Fibroblast of skin of left biceps (primary cell): ENCODE measurements at places on chromosomes 7 and 10.

- DNase-seq: no peak
Observed at GRCh38 chr7:81500631-81501030, 269.2 kb downstream of the HGF start.

GRCh38 chr10:36437367-36437766 lies 688.0 kb upstream of the ANKRD30A start:
- DNase-seq: no peak

DNA sequence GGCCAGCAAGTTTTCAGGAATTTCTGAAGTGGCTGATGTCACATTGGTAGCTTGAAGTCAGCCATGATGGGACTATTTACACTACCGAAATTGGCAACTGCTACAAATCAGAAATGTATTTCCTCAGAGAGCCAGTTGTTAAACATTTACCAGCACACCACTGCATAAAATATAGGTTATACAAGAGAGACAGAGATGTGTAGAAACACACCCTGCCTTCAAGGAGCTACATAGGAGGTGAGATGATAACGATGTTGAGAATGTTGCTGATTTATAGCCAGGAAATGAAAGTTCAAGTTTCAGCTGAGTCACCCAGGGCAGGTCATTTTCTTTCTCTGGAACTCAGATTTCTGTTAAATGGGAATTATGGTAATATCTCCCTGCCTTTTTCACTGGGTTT lies 46.0 kb upstream of the TCF7L2 start:
- no peak for DNase-seq

DNA sequence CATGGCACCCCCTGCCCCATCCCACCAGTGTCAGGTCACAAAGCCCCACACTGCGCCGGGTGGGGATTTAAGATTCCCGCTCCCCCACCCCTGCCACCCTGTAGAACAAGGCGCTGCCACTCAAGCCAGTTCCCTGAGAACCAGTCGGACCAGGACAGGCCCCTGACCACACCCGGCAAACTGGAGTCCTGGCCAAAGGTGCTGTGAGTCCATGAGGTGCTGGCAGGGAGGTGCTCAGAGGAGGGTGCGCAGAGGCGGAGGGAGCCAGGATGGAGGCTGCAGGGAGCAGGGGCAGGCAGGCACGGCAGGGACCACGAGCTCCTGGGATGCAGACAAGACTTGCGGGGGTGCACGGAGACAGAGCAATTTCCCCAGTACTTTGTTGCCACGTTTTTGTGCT lies 19.7 kb upstream of the GDI2 start:
- DNase-seq: no peak

DNA sequence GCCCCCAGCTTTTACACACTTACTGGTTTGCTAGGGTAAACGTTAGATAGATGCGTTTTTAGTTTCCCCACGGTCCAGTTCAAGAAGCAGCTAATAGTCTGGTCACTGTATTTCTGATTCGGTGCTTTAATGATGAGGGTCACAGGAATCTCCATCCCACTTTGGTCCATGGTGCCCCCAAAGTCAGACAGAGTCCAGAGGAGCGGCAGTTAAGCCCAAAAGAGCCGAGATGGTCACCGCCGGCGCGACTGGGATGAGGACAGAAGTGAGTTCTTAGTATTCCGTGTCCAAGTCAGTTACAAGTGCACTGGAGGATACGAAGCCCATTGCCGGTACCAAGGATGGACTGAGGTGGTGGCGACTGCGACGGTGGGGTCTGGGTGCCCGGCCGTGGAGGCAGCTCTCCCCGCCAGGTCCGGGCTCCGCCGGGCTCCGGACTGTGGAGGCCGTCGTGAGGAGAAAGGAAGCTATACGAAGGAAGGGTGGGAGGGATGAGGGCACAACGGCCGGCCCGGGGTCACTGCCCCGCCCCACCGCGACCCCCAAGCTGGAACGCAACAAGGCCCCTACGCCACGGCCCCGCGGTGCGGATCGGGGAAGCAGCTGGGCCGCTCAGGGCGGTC lies 663 bp downstream of the HERPUD2 start:
- DNase-seq: no peak

GRCh38 chr10:43644252-43644651 lies 4.4 kb downstream of the ZNF32 start:
- no peak for DNase-seq

- DNase-seq: no peak
Observed at GRCh38 chr10:110033701-110034235, 26.0 kb downstream of the ADD3 start.

DNA sequence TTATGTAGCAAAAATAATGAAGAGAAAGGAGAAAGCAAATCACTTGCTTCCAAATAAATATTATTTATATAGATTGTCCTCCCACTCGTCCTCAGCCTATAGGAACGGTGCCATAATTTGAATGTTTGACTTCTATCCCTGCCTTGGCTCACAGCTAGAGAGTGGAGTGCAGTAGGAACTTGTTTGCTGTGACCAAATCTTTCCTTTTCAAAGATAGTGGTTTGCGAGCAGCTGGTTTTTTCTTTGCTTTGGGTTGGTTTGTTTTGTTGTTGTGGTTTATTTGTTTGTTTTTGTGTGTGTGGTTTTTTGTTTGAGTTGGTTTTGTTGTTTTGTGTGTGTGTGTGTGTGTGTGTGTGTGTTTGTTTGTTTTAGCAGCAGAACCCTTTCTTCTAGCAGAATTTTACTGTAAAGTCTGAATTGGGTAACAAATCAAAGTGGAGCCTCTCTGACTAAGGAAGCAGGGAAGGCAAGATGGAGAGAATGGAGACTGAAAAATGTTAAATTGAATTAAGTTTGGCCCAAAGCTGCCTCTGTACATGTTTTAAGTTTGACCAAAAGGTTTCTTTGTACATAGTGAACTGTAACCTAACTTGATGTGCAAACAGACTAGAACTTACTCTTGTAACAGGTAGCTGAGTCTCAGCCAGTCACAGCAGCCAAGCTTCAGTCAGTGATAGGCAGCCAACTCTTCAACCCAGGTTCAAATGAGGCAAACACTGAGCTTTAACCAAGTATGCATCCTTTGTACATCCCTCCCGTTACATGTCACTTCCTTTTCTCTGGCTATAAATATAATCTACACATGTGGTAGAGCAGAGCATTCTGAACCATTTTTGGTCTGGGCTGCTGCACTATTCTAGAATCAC lies 149.5 kb upstream of the LRGUK start:
- no peak for DNase-seq

DNA sequence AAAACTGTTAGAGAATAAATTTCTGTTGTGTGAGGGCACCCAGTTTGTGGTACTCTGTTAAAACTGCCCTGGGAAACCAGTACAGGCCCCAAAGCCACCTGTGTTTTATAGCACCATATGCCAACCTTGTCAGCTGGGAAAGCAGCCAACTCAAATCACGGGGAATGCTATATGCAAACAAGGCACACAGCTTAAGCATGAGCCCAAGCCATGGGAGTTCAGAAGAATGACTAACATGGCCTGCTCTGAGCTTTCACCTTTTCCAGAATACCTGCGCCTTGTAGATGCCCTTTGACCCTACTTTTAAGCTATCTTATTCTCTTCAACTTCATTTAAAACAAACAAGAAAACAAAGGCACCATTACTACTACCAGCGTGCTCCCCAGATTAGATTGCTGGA lies 5.5 kb upstream of the SLC25A13 start:
- no peak for DNase-seq

DNA sequence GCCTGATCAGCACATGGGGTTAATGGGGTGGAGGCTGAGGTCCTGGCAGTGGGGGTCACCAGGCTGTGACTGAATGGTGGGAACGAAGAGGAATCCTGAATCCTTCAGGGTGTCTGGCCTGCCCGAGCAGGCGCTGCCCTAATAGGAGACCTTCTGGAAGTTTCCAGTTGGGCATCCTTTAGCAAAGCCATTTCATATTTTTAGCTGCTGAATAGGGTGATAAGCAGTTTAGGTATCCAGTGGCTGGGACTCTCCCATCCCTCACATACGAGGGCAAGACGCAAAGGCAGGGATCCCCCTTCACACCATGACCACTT lies 159.3 kb downstream of the SH3PXD2A start:
- DNase-seq: no peak

GRCh38 chr7:152872745-152873118 lies 113.2 kb downstream of the ACTR3B start:
- DNase-seq: no peak

DNA sequence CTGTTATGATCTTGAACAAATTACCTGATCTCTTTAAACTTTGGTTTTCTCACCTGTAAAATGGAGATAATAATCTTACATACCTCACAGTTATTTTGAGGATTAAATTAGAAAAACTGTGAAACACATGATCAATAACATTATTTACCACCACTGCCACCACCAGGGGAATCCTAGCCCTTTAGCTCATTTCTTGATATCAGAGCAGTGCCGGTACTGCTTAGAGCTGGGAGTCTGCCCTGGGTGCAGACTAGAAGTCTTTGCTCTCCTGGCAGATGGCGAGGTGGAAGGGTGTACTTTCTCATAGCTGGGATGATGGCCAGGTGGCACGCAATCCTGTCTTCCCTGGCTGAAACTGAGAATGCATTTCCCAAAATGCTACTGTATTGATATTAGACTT lies 12.7 kb upstream of the EFCAB10 start:
- DNase-seq: no peak

DNA sequence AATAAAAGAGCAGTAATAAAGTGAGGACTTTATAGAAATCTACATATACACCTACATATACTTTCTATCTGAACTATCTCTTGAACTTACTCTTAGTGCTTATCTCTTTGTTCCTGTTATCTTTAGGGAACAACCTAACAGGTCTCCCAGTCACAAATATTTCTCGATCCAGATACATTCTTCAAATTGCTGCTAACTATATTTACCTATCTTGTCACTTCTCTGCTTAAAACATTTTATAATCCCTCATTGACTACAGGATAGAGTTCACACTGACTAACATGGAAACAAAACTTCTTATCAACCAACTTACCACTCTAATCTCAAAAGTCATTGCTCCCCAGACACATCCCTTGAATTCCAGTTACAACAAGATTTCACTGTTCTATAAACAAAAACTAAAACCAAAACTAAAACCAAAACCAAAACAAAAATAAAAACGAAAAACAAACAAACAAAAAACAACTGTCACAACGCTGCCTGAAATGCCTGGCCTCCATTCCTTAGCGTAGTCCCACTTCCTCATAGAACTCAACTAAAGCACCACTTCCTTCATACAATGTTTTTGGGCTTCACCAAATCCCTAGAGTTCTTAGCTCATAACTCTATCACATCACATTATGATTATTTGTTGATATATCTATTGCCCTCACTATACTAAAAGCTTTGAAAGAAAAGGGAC lies 134.7 kb downstream of the SEMA3D start:
- DNase-seq: no peak

DNA sequence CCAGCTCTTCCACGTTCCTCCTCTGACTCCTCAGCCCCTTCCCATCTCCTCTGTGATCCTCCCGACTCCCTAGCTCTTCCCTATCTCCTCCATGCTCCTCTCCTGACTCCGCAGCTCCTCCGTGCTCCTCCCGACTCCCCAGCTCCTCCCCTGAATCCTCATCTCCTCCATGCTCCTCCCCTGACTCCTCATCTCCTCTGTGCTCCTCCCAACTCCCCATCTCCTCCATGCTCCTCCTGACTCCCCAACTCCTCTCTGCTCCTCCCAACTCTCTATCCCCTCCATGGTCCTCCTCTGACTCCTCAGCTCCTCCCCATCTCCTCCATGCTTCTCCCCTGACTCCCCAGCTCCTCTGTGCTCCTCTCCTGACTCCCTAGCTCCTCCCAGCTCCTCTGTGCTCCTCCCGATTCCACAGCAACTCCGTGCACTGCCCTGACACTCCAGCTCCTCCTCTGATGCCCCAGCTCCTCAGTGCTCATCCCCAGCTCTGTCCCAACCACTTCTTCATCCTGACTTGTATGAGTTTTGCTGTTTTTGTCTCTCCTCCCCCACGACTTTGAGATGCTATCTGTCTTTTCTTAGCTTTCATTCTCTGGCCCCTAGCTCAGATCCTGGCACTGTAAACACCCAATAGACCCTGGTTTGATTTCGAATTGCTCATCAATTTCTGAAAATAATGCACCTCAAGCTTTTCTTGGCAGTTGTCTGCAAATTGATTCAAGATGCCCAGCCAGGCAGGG lies 38.3 kb downstream of the OAT start:
- DNase-seq: no peak

GRCh38 chr10:29734962-29735627 lies 100.3 kb upstream of the SVIL start:
- no peak for DNase-seq

DNA sequence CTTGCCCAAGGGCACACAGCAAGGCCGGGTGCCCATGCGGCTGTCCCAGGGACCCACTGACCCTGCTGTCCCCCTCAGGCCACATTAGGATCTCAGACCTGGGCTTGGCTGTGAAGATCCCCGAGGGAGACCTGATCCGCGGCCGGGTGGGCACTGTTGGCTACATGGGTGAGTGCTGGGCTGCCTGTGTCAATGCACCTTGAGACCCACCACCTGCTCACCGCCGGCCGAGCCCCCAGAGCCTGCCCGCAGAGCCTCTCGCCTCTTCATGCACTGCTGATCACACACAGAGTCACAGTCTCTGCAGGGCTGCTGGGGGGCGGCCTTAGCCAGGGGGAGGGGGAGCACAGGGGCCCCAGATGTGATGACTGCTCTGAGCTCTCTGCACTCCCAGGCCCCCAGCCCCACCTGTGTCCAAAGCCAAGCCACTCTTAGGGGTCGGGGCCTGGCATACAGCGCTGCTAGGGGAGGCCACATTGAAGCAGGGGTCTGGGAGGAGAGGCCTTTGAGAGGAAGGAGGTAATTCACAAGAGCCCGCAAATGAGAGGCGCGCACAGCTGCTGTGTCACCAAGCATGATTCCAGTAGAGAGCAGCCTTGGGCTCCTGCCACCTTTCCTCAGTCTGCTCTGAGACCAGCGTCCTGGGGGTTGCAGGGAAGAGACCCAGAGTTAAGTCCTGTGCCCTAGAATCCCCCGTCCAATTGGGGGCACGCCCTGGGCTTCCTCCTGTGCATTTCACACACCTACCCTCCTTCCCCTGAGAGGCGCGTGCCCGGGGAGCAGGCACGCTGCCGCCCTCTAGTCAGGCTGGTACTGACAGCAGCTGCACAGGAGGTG lies 100.4 kb downstream of the RGS10 start:
- DNase-seq: no peak

- DNase-seq: no peak
Observed at GRCh38 chr7:68276725-68277124, 1280.1 kb downstream of the TYW1 start.

DNA sequence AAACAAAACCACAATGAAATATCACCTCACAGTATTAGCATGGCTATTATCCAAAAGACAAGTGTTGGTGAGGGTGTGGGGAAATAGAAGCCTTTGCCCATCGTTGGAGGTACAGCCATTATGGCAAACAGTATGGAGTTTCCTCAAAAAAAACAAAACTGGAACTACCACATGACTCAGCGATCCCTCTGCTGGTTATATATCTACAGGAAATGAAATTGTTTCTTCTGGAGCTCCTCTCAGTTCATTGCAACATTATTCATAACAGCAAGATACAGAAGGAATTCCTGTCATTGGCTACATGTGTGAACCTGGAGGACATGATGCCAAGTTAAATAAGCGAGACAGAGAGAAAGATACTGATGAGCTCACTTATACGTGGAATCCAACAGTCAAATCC lies 2.4 kb upstream of the UBE3C start:
- peak; percentile 60 for DNase-seq
